A549 treated with DMSO at 1 μM for 4 hours (cell line): ENCODE measurements at places on chromosomes 6 and 20. TPM values are rescaled to one million over a fixed set of nuclear protein-coding genes. Genes with fewer than 3 reads are reported as not detected.

The MDC1 gene
- total RNA-seq = 14.9 to 23.1 TPM (median 18.3 TPM) in 5 replicates

The BFSP1 gene
- total RNA-seq = 4.4 to 5.7 TPM (median 4.9 TPM) in 5 replicates

The ULBP2 gene
- total RNA-seq = 3.4 to 4.6 TPM (median 3.5 TPM) in 5 replicates

The GTSF1L gene
- not detected in 5 replicates for total RNA-seq

The GPSM3 gene
- total RNA-seq = 0.24 to 0.55 TPM (median 0.34 TPM) in 5 replicates

The CST5 gene
- not detected in 5 replicates for total RNA-seq

The CASS4 gene
- 0.05 to 0.06 TPM (median 0.06 TPM) in 3 of 5 replicates, not detected in the others for total RNA-seq

The ENPP1 gene
- 1.1 to 2.3 TPM (median 1.5 TPM) in 5 replicates for total RNA-seq

The PLEKHG1 gene
- total RNA-seq = 0.33 to 0.90 TPM (median 0.50 TPM) in 5 replicates

The NKAIN2 gene
- not detected in 5 replicates for total RNA-seq

The FOXA2 gene
- total RNA-seq = 14.3 to 19.5 TPM (median 17.5 TPM) in 5 replicates

The PI16 gene
- total RNA-seq = not detected in 5 replicates

The SNX21 gene
- 8.8 to 13.0 TPM (median 11.6 TPM) in 5 replicates for total RNA-seq

The DLL1 gene
- 0.16 to 0.26 TPM (median 0.19 TPM) in 4 of 5 replicates, not detected in the other for total RNA-seq

The MYL9 gene
- 14.6 to 24.4 TPM (median 20.7 TPM) in 5 replicates for total RNA-seq

The SLC26A8 gene
- not detected in 5 replicates for total RNA-seq

The MAS1L gene
- total RNA-seq = not detected in 5 replicates

The TGM3 gene
- 0.07 to 0.11 TPM (median 0.08 TPM) in 3 of 5 replicates, not detected in the others for total RNA-seq

The LY6G6F gene
- not detected in 5 replicates for total RNA-seq

The MMUT gene
- total RNA-seq = 4.9 to 7.9 TPM (median 5.9 TPM) in 5 replicates

The SERAC1 gene
- total RNA-seq = 3.0 to 3.9 TPM (median 3.5 TPM) in 5 replicates

The EYS gene
- total RNA-seq = 0.05 to 0.08 TPM (median 0.05 TPM) in 3 of 5 replicates, not detected in the others
